ENCODE measurements at places on chromosomes 7 and 10.

- H3K27me3 ChIP-seq = no peaks in the 10 kb centered on the region
- peaks cover 18% of the 10 kb centered on the region for H3K4me1 ChIP-seq
- no peak for DNase-seq
- H3K36me3 ChIP-seq = no peaks in the 10 kb centered on the region
These were observed 176.3 kb upstream of the BMPER start for GRCh38 chr7:33728873-33729551.

DNA sequence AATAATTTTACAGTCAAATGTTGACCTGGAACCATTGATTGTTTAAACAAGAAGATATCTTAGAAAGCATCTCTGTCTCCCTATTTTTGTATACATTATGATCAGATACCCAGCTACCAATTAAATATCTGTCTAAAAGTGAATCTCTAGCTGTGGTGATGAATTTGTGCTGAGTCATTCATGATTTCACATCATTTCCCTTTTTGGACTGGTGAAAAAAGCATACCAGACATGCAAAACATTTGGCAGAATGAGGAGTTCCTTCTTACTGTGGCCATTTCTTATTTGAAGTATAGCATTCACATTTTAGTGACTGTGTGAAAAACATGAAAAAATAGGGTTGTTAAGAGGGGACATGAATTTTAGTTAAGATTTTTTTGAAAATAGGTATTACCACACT lies 98.0 kb upstream of the GATA3 start:
- no peaks in the 10 kb centered on the region for H3K4me1 ChIP-seq
- H3K27ac ChIP-seq = no peak overlapping the region
- no peaks in the 10 kb centered on the region for H3K36me3 ChIP-seq
- no peaks in the 10 kb centered on the region for H3K27me3 ChIP-seq

GRCh38 chr10:118163217-118163616 lies 116.5 kb upstream of the RAB11FIP2 start:
- no peak overlapping the region for H3K27ac ChIP-seq
- H3K4me3 ChIP-seq = no peak overlapping the region
- DNase-seq = no peak
- no peaks in the 10 kb centered on the region for H3K4me1 ChIP-seq
- no peaks in the 10 kb centered on the region for H3K27me3 ChIP-seq

- no peaks in the 10 kb centered on the region for H3K27me3 ChIP-seq
- H3K4me1 ChIP-seq = no peaks in the 10 kb centered on the region
- no peaks in the 10 kb centered on the region for H3K36me3 ChIP-seq
- no peak overlapping the region for H3K4me3 ChIP-seq
- no peak for DNase-seq
- H3K27ac ChIP-seq = no peak overlapping the region
These were observed 33.1 kb upstream of the ELMO1 start for GRCh38 chr7:37481722-37482288.

DNA sequence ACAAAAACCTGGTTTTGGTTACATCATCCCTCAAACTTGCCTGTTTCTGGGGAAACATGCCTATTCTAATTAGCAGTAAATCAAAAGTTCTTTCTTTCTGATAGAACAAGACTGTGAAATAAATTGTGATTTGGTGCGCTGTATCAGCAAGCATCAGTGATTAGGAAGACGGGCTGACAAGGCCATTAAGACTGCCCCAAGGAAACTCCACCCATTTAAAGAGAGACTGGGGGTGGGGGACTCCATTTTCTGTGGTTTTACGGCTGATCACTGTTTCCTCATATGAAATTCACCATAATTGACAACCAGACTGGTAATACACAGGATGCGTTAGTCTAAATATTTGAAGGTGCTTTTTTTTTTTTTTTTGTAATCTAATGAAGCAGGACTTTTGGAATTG lies 68.7 kb downstream of the MBL2 start:
- DNase-seq = peak; percentile 34
- H3K4me3 ChIP-seq = no peak overlapping the region
- H3K36me3 ChIP-seq = no peaks in the 10 kb centered on the region
- no peaks in the 10 kb centered on the region for H3K27me3 ChIP-seq

GRCh38 chr10:114956466-114956865 lies 18.5 kb downstream of the TRUB1 start:
- no peak overlapping the region for H3K27ac ChIP-seq
- no peaks in the 10 kb centered on the region for H3K36me3 ChIP-seq
- H3K4me1 ChIP-seq = no peaks in the 10 kb centered on the region
- no peaks in the 10 kb centered on the region for H3K27me3 ChIP-seq
- no peak for DNase-seq

GRCh38 chr7:98211676-98212531 lies 665 bp downstream of the BHLHA15 start:
- H3K36me3 ChIP-seq = no peaks in the 10 kb centered on the region
- DNase-seq = peak; percentile 12
- H3K4me1 ChIP-seq = no peaks in the 10 kb centered on the region
- no peak overlapping the region for H3K27ac ChIP-seq
- no peaks in the 10 kb centered on the region for H3K27me3 ChIP-seq

DNA sequence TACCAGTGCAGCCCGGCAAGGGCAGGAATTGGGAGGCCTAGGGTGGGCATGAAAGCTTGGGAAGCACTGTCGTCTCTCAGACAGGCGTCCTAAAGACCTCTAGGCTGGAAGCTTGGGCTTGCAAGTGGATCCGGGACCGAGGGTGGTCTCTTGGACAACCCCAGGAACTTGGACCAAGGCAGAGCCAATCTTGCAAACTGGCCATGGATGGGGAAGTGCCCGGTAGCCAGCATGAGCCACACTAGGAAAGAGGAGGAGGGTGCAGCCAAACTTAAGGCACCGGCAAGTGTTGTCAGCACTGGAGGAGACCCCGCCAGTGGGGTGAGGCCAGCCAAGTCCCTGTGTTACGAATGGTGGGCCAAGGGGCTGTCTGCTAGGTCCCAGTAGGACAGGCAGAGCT lies 8.5 kb downstream of the LRIT2 start:
- no peaks in the 10 kb centered on the region for H3K4me1 ChIP-seq
- no peak overlapping the region for H3K27ac ChIP-seq
- H3K4me3 ChIP-seq = no peak overlapping the region

DNA sequence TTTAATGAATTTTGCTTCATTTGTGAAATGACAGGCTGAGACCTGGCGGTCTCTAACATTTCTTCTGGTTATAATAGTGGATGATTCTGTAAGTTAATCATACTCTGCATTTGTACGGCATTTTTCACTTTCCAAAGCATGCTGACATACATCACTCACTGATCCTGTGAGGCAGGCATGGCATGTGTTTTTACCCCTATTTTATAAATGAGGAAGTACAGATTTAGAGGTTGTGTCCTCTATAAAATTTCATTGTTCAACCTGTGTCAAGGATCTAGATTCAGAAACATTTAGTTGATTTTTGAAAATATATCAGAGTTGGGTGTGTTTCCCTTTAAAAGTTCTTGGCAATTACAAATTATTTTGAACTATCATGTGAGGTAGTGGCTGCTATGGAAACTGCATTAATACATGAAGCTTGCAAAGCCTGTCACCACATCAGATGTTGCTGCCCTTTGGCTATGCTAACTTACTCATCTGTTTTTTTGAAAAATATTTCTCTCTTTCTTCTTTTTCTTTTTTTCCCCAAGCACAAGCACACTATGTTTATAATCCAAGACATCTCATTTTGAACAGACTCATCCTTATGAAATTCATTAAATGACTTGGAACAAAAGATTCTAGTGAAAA lies 172.7 kb downstream of the GNAI1 start:
- no peak overlapping the region for H3K27ac ChIP-seq
- H3K4me1 ChIP-seq = peaks cover 3% of the 10 kb centered on the region
- no peak for DNase-seq
